ENCODE measurements at places on chromosomes 13 and 19.

DNA sequence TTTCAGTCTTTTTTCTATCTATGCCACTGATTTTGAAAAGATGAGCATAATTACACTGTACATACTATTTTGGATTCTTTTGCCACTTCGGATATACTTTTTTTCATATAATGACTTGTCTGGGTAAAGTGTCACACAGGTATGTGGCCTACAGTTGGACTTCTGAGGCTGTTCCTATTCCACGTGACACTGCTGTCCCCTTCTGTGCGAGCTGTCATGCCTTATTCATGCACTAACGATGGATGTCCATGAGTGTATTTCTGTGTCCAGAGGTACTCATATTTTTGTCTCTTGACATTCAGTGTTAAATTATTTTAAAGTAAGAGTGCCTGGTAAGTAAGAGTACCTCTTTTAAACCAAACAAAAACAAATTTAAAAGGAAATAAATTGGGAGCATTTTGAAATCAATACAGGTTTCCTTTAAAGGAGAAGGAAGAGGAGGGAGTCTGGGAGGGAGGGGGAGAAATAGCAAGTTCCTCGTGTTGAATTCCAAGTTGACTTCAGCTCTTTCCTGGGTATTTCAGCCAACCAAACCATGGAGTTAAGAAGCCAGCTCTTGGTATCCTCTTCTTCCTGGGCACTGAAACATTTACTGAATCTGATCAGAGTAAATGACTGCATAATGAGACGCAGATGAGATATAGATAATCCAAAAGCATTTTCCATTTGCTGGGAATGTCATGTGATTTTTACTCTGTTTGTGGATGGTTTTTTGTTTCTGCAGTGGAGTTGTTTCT is 61.3 kb downstream of the TNFRSF19 start:
- DNase-seq: no peak

GRCh38 chr13:29849071-29849631 is 1.3 kb downstream of the UBL3 start:
- DNase-seq: peak; percentile 46

DNA sequence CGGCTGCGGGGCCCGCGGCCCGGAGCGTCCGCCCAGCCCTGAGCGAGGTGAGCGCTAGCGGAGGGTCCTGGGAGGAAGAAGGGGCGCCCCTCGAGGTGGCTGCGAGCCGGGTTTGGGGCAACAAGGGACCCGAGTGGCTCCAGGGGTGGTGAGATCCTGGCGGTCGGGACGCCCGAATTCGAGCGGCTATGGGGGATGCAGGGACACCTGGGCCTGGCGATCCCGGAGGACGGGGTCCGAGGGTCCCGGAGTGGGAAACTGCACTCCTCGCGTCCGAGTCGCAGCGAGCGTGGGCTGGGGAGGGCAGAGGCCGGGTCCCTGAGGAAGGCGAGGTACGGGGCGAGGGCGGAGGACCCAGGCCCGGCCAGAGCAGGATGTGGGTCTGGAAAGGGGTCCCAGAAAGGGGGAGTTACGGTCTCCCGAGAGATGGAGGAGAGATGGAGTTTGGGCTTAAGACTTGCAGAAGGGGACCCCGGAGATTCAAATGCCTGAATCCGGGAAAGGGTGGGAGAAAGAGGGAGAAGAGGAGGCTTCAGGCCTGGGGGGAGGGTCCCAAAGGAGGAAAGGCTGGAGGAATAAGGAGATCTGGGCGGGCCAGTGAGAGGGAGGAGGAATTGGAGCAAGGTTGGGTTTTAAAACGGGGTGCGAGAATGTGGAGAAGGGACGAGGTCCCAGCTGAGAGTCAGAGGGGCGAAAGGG is 542 bp downstream of the CACNG7 start:
- DNase-seq: no peak

DNA sequence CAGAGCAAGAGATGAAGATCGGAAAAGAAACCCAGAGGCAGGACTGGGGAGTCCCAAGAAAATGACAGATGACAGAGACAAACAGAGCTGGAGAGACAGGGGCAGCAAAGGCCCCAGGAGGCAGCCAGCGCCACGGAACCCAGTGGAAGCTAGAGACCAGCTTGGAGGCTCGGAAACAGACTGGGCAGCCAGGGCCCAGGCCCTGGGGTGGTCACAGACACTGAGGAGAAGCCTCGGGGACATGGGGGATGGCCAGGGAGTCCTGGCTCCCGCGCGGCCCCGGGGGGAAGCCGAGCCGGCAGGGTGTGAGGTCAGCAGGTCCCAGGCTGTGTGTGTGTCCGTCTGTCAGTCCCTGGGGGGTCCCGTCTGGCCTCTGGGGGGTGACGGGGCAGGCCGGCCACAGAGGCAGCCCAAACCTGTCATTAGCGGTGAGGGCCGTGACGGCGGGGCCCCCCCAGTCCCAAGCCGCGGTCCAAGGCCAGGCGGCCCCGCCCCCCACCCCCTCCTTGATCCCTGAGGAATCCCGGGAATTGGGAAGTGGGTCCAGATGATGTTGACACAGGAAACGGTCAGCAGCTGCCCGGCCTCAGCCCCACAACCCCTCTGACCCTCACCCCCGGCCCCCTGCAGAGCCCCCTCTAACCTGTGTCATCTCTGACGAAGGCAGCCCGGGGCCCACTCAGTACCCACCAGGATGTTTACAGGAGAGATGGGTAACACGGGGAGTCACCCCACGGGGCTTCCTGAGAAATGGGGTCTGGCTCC is 2.5 kb upstream of the TMEM190 start:
- no peak for DNase-seq

DNA sequence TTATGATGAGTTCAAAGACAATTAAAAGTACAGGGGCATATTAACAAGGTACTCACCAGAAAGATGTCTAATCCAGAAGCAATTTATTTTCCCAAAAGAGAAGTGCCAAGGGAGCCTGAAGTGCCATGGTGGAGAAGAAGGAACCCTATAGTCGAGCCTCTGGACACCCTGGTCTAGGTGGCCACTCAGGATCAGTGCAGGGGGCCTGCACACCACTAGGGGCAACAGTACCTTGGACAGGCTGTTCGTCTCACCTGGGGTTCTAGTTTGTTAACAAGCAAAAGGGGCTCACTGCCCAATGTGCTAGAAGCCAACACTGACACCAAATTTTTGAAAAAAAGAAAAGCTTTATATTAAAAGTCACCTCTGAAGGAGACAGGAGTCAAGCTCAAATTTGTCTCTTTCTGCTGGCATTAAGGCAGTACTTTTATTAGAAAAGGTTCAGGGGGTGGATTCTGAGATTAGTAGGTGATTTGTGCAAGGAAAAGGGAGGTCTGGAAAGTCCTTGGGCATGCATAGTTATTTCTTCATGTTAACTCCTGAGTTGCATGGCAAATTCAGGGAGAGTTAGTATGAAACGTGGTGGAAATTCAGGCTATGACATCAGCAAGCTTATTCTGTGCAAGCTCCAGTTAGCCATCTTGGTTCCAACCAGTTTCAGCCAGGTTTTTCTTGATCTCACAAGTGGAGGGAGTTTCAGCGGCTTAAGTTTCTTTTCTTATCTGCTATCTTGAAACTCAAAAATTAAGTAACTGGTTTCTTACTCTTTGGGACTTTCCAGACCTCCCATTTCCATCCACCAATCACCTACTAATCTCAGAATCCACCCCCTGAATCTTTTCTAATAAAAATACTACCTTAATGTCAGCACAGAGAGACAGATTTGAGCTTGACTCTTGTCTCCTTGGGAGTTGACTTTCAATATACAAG is 884 bp upstream of the CBY2 start:
- peak; percentile 43 for DNase-seq

- DNase-seq: no peak
Measured at GRCh38 chr19:54312011-54312410, 955 bp downstream of the LILRA5 start.

GRCh38 chr19:17209126-17210036 is 5.8 kb upstream of the USE1 start:
- DNase-seq: peak; percentile 62

GRCh38 chr13:79287939-79288795 is 117.9 kb downstream of the RBM26 start:
- DNase-seq: no peak

- DNase-seq: no peak
Measured at GRCh38 chr19:51185069-51185867, 39.6 kb upstream of the CD33 start.

- DNase-seq: peak; percentile 77
Measured at GRCh38 chr13:97359181-97360057, 74.5 kb upstream of the RAP2A start.

- no peak for DNase-seq
Measured at GRCh38 chr13:23790577-23791170, 98.5 kb downstream of the MIPEP start.

GRCh38 chr19:31528261-31528660 is 179.0 kb upstream of the TSHZ3 start:
- no peak for DNase-seq

DNA sequence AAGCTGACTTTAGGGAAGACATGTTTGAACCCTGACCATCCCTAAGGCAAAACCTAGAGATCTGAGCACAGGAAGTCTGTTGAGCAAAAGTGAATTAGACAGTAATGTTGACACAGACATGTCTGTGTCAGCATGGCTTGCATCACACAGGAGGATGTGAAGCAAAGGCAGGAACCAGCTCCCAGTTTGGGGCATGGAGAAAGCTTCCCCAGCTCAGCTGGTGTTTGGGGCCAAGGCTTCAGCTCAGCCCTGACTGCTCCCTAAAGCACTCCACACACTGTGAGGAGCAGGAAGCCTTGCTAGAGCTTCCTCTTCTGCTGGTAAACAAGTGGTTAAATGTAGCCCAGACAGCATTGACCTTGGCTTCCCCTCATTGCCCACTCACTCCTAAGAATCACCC is 153.8 kb upstream of the UBL3 start:
- no peak for DNase-seq

DNA sequence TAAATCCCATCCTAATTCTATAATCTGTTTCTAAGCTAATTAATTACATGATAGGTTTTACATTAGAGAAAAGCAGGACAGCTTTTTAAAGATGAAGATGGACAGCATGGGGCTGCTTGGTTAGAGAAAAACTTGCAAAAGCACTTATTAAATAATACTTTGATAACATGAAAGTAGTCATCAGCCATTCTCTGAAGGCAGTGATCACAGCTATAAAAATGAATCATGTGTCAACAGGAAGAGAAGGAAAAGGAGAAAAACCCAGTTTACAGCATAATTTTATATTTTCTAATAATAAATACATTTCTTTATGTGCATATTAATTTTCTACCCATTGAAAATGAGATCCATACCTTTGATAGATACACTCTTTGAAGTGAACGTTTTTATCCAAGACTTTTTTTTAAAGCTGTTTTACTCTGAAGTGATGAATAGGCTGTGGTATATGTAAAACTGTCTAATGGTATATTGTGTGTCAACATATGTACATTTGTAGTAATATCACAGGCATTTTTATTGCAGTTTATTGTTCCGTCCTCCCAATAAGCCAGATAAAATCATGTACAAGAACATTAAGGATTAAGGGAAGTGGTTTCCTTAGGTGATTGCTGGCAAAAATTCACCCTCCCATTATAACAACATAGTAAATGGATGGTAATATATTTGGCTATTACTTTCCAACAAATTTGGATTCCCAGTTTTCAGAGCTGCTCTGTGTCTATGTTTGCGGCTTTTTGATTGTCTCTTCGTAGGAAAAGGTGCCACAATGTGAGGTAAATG is 1.3 kb upstream of the KLF5 start:
- no peak for DNase-seq

- DNase-seq: no peak
Measured at GRCh38 chr19:50334741-50335421, 5.7 kb upstream of the KCNC3 start.

Measured in OCI-M1 (cell line).